HAP-1 (cell line): ENCODE measurements at places on chromosomes 11 and 22.
A peak's percentile ranks its signal among the peaks of the same experiment; 100 is the strongest.

- peak; percentile 58 for DNase-seq
Measured at GRCh38 chr11:11620921-11621572, 758 bp downstream of the GALNT18 start.

- no peak for DNase-seq
Measured at GRCh38 chr11:27902981-27903624, 202.8 kb upstream of the BDNF start.

GRCh38 chr11:123707206-123707605, 34.3 kb downstream of the ZNF202 start:
- no peak for DNase-seq

- DNase-seq = peak; percentile 41
Measured at GRCh38 chr11:72015511-72016061, 16.9 kb downstream of the IL18BP start.

- peak; percentile 74 for DNase-seq
Measured at GRCh38 chr11:23079382-23079813, 219.1 kb upstream of the CCDC179 start.

DNA sequence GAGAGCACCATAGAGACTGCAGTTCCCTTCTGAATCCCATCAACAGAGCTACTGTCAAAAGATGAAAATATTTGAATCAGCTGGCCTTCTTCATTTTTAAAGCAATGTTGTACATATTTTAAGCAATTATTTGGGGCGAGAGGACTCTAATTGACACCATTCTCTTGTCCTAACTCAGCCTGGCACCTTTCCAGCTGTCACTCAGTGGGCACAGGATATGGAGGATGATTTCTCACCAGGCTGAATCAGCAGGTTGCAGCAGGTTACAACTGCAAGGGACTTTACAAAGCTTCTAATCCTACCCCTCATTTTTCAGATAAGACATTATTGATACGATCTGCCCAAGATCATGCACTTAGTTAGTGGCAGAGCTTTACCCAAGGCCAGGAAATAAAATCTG, 11.9 kb upstream of the WT1 start:
- no peak for DNase-seq

GRCh38 chr22:34067031-34067430, 146.8 kb upstream of the LARGE1 start:
- DNase-seq = no peak

DNA sequence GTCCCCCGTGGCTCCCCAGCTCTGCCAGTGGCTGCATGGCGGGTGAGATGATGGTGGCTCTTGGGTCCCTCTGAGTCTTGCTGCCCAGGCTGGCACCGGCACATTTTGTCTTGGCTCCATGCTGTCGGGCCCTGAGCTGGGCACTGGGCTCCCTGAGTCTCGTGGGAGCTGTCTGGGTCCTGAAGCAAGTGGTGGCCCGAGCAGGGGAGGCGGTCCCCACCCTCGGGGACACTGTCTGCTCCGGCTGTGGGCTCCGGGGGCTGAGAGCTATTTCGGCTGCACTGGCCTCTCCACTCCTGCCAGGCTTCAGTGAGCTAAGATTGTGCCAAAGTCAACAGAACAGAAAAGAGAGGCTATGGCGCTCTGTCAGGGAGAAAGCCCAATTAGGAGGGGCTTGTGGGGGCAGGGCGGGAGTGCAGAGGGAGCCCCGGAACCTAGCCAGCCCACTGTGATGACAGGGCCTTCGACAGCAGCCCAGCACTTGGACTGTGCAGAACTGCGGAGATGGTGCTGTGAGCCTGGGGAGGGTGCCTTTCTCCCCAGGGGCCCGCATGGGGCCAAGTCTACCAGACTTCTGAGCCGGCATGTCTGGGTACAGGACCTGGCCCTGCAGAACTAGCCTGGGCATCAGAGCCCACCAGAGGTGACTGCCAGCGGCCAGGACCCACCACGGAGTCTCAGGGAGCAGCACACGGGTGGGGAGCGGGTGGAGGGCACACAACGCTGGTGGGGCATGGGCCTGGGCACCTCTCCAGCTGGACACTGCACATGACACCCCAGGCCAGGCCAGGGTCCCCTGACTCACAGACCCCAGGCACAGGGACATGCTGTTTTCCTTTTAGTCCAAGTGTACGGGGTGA, 38.0 kb downstream of the RTN4R start:
- DNase-seq = no peak

DNA sequence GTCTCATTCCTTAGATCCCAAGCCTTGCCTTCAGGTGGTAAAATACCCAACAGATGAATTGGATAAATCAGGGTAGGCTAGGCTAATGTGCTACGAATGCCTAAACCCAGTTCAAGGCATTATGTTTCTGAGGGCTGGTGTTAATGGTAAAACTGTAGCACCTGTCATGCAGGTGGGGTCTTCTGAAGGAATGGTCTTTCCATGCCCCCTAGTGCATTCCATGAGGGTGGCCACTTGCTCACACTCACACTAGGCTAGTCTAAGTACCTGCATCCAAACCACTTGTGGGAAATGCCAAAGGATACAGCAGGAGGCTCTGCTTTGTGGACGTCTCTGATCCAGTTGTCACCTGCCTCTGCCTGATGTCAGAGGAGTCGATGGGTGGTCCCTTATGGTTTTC, 24.2 kb upstream of the UCP3 start:
- no peak for DNase-seq

DNA sequence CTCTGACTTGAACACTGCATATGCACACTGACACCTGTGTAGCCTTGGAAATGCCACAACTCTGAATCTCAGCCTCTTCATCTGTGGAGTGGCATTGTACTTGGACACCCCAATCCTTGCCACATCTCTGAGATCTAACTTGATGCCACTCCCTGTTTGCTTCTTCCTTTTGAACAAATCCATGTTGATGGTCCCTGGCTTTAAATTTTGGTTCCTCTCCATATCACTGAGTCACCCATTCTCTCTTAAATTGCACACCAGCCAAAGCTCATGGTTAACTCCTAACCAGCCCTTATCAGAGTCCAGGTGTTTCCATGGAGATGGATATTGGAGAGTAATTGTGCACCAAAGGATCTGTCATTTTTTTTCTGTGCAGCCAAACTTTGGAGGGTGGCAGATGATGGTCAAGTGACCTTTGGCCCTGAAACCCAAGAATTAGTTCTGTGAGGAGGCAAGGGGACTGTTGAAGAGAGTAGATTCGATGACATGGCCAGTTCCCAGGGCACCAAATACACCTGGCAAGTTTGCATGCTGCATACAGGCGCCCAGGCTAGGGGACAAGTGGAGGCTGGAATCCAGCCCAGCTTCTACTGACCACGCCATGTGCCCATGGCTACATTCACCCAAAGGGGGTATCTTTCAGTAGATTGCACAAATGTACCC, 25.1 kb upstream of the PAMR1 start:
- no peak for DNase-seq

DNA sequence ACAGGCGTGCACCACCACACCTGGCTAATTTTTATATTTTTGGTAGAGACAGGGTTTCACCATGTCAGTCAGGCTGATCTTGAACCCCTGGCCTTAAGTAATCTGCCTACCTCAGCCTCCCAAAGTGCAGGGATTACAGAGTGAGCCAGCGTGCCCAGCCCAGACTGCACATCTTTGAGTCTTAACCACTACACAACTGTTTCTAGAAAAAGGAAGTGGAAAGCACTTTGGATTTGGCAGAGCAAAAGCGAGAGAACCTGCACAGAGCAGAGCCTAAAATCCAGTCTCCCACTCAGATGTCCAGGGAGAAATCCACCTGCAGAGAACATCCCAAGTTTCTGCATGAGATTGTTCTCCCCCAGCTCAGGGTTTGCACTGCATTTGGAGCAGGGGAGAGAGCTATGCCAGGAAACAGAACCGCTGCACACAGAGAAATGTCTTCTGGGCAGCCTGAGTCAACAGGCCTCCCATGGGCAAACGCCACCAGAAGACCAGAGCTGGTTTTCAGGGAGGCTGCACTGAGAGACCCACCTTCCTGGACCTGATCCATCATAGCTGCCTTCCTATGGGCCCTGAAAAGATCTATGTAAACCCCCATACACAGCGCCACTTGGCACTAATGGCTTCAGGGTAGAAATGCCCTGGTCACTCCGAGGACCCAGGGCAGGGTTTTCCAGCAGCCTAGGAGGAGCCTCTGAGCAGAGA, 54.0 kb downstream of the RPUSD4 start:
- no peak for DNase-seq

GRCh38 chr11:73384531-73384871, 8.3 kb downstream of the RELT start:
- DNase-seq = no peak

GRCh38 chr11:71240865-71241691, 11.3 kb downstream of the SHANK2 start:
- DNase-seq = no peak

GRCh38 chr11:121466063-121466794, 13.5 kb upstream of the SORL1-AS1 start:
- DNase-seq = peak; percentile 83
